ENCODE measurements at places on chromosomes 7 and 10.

GRCh38 chr10:104297697-104298660 is 29.0 kb downstream of the GSTO2 start:
- no peak for DNase-seq

DNA sequence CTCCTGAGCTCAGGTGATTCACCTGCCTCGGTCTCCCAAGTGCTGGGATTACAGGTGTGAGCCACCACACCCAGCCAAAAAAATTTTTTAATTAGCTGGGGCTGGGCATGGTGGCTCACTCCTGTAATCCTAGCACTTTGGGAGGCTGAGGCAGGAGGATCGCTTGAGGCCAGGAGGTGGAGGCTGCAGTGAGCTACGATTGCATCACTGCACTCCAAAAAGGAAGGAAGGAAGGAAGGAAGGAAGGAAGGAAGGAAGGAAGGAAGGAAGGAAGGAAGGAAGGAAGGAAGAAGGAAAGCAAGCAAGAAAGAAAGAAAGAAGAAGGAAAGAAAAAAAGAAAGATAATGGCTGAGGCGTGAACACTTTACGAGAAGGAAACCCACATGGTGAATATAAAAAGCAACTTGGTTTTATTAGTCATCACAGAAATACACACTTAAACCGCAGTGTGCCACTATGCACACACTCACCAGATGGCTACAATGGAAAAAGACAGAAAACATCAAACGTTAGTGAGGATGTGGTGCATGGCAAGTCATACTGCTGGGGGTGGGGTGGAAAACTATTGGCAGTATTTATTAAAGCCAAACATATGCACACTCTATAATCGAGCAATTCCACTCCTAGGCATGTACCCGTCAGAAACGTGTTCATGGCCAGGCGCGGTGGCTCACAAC is 4.4 kb upstream of the CCL26 start:
- DNase-seq: no peak

- peak; percentile 46 for DNase-seq
Observed at GRCh38 chr7:75965617-75966016, 28.8 kb downstream of the TMEM120A start.

DNA sequence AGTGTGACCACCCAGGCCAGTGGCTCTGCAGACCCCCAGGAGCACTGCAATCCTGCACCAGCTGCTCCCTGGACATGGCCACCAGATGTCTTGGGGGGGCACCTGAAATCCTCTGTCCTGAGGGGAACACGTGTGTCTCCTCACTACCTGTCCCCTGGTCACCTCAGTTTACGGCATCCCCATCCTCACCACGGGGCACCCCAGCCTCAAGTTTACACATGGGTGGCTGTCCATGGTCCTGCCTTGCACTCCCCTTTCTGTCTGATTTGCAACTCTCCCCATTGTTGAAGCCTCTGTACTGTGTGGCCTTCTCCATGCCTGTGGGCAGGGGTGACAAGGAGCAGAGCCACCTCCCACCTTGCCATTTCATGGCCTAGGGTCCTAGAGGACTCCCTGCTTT is 67.2 kb downstream of the RAMP3 start:
- DNase-seq: no peak

DNA sequence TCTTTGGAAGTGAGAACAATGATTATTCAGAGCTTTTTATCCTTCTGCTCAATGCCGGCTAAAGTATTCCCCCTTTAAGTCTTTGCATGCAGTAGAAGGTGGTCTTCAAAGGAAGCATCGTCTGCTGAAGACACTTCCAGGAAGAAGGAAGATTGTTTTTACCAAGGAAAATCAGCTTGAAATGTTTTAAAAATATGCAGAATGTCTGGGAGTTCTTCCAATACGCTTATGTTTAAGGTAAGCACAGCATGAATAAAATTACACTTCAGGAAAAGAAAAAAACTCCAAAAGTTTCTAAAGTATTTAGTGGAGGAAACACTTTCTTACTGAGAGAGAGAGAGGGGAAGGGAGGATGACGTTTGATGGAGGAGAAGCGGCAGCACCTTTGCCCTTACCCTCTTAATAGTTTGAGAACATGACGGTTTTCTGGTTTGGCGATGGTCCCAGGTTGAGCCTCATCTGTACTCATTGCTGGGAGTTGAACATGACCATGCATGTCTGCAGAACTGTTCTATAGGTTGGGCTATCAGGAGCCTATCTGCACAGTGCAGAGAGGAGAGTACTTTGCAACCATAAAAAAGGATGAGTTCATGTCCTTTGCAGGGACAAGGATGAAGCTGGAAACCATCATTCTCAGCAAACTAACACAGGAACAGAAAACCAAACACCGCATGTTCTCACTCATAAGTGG is 338.1 kb downstream of the ACTR3B start:
- DNase-seq: peak; percentile 7

- no peak for DNase-seq
Observed at GRCh38 chr10:67723601-67724000, 27.6 kb upstream of the CTNNA3 start.

DNA sequence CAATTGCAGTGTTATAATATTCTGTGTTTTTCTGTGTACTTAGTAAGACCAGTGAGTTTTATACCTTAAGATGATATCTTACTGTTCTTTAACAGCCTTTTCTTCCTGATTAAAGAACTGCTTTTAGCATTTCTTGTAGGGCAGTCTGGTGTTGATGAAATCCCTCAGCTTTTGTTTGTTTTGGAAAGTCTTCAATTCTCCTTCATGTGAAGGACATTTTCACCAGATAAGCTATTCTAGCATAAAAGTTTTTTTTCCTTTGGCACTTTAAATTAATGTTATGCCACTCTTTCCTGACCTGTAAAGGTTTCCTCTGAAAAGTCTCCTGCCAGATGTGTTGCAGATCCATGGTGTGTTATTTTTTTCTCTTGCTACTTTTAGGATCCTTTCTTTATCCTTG is 1059.8 kb downstream of the LRMDA start:
- DNase-seq: no peak

GRCh38 chr10:43453266-43453831 is 16.4 kb downstream of the ZNF487 start:
- no peak for DNase-seq

- no peak for DNase-seq
Observed at GRCh38 chr10:97327348-97328294, 6.9 kb downstream of the FRAT2 start.

GRCh38 chr10:47329855-47330254 is 7.6 kb downstream of the GDF2 start:
- no peak for DNase-seq

- DNase-seq: peak; percentile 3
Observed at GRCh38 chr7:10128748-10129147, 844.9 kb upstream of the PHF14 start.

GRCh38 chr7:27812706-27813105 is 72.7 kb downstream of the TAX1BP1 start:
- no peak for DNase-seq

DNA sequence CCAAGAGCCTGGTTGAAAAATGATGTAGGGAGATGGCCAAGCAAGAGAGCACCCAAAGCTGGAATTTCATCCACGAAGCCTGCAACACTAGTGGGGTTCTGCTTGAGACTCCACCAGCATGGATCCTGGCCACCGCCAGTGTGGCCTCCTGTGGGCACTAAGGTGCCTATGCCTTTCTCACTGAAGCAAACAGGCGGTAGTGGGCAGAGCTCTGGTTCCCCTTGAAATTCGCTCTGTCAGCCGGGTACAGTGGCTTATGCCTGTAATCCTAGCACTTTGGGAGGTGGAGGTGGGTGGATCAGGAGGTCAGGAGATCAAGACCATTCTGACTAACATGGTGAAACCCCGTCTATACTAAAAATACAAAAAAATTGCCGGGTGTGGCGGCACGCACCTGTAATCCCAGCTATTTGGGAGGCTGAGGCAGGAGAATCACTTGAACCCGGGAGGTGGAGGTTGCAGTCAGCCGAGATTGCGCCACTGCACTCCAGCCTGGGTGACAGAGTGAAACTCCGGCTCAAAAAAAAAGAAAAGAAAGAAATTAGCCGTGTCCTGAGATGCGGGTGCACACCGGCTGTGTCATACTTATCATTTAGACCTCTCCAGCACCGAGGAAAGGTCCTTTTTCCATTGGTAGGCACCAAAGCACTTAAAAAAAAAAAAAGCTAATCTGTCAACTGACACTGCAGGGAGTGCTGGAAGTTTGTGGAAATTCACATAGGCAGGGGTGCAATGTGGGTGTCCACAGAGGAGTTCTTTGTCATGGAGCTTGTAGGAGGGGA is 28.3 kb downstream of the CCM2 start:
- DNase-seq: no peak

DNA sequence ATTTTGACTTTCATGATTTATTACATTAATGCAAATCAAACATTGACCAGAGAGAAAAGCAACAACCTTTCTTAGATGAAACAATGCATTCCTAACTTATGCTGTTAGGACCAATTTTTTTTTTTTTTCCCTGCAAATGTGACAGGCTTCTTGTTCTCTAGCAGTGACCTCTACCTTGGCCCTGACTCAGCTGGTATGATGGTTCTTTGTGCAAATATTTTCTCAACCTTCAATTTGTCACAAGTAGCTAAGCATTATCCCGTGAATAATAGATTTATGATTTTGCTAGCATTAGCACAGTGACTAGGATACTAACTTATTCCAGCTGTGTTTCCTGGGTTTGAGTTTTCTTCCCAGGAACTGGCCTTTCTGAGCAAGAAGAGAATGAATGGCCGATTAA is 64.9 kb downstream of the PPP1R9A start:
- no peak for DNase-seq

- no peak for DNase-seq
Observed at GRCh38 chr7:66693331-66693730, 47.2 kb upstream of the RABGEF1 start.

DNA sequence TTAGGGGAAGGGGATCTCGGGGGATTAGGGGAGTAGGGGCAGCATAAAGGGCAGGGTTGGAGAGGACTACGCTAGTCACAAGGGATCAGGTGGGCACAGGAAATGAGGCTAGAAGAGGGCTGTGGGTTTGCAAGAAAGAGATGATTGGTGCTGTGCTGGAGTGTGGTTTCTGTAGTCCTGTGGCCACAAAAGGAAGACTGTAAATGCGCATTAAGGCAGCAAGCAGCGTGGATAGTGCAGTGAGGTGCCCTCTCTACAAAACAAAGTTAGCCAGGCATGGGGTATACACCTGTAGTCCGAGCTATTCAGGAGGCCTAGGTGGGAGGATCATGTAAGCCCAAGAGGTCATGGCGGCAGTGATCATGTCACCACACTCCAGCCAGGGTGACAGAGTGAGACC is 212.1 kb downstream of the MLLT10 start:
- DNase-seq: no peak

DNA sequence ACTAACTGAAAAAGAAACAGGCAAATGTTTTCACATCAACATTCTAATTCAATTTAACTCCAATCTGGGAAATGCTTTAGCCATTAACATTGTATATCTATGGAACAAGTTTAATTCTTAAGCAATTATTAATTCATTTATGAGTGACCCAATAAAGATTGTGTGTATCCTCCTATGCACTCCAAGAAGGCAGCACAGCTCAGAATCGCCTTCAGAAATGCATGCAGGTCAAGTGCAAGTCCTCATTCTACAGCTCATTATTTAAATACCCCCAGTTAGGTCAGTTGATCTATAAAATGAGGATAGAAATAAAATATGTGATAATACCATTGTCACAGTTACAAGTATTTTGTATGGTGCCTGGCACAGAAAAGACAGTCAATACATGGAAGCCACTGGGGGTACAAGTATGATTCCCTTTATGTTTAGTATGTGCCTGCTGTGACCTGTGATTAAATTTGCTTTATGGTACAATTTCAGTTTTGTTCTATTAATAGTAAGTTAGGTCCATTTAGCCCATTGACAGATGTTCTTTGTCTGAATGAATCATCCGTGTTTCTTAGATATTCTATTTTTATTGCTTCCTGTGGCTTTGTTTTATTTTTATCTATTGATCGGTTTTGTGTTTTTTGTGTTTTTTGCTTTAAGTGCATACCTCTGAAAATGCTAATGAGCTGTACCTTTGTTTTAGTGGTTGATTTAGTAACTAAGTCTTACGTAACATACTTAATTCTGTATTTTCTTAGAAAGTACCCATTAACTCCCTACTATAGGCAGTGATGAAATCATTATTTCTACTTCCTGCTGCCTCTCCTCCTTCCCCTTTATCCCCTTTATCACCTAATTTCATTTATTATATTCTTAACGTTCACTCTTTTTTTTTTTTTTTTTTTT is 42.8 kb downstream of the CPXM2 start:
- no peak for DNase-seq

DNA sequence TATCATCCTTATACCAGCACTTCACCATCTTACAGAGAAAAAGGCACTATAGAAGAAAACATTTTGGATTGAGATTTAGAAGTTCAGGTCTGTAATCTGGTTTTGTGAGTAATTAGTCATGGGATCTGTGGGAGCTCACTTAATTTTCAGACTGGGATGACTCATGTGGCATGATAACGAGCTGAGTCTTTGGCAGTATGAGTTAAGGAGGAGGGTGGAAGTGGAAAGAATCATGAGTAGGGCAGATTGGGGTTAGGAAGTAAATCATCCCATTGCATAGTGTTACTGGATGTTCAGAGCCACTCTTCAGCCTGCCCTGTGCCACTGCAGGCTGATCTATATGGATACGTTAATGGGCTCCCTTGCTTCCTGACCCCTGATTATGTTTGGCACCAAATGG is 64.9 kb downstream of the ZNF92 start:
- DNase-seq: no peak

DNA sequence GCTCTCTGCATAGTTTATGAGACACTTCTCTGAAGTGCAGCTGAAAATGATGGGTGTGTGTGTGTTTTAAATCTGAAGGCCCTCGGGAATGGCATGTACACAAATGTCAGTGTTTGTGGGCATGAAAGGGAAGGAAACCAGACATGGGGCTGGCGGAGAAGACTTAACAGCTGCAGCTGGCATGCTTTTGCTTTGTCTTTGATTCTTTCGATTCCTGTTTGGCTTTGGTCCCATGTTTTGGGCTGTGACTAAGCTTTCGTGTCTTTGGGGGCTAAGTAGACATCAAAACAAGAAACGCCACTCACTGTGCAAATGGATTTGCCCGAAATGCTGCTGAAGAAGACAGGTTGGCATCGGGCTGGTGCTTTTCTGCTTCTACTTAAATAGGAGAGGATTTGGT is 179.3 kb downstream of the PFKFB3 start:
- DNase-seq: no peak

GRCh38 chr10:122363722-122364463 is 10.6 kb upstream of the PLEKHA1 start:
- no peak for DNase-seq

GRCh38 chr10:64175271-64175962 is 654.2 kb downstream of the REEP3 start:
- DNase-seq: no peak

- DNase-seq: no peak
Observed at GRCh38 chr10:109454691-109455090, 468.6 kb downstream of the XPNPEP1 start.

DNA sequence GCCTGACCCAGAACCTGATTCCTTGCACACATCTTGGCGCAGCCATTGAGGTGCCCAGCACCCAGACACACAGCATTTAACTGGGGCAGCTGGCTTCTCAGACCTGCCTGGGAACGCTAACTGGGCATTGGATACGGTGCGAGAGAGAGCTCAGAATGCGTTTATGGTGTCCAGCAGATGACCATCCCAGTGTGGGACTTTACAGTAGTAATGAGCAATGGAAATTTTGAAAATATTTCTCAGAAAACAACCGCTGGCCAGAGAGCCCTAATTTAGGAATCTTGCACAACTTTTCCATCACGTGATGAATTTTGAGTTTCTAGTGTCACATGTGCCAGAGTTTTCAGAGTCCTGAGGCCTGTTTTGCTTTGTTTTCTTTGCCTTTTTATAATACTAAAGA is 78.2 kb upstream of the SEC61G start:
- no peak for DNase-seq

All from NCI-H1105 (cell line).